Stimulated activated CD8-positive, alpha-beta memory T cell treated with anti-CD3 and anti-CD28 coated beads, Interleukin-4, amount 100 ng/mL, for 1 hour (primary cell): ENCODE measurements at places on chromosomes 3 and 15.

- no peak for DNase-seq
Measured at GRCh38 chr15:71509139-71509538, 301.2 kb upstream of the NR2E3 start.

- DNase-seq, result no peak
Measured at GRCh38 chr3:48047841-48048464, 31.7 kb upstream of the MAP4 start.

DNA sequence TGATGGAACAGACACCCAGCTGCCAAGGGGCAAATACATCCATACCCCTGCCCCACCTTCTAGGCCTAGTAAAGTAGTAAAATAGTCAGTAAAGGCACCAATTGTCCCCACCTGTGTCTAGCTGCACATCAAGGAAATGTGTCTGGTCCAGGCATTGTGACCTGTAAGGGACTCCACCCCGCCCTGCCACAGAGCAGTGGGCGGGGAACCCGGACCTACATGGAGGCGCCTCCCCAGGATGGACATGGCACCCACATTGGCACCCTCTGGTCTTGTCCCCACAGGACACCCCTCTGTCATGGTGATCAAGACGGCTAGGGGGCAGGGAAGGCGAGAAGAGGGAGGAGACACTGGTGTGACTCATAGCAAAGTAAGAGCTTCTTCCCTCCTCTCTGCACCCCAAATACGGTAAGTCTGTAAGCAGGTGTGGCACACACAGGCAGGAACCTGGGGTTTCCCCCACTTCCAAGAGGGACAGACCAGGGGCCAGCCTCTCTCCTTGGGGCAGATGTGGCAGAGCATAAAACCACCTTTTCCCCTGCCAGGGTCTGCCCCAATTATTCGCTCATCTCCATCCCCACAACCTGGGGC lies 13.5 kb upstream of the LINGO1 start:
- no peak for DNase-seq

- DNase-seq, result no peak
Measured at GRCh38 chr3:188683032-188683521, 488.7 kb upstream of the TPRG1 start.
